ENCODE measurements at places on chromosomes 16 and 17.
A peak's percentile ranks its signal among the peaks of the same experiment; 100 is the strongest.

GRCh38 chr17:42459256-42459800 is 650 bp downstream of the ATP6V0A1 start:
- peak; percentile 46 for DNase-seq

- peak; percentile 89 for DNase-seq
Observed at GRCh38 chr16:58499615-58500351, at the start of gene NDRG4. Gene NDRG4 (plus strand): TSS chr16:58500143. CDS start chr16:58500249, 106 bp downstream.

GRCh38 chr17:15908378-15908777 is 36.6 kb upstream of the ADORA2B start:
- DNase-seq = no peak

GRCh38 chr17:13835151-13835550 is 233.4 kb upstream of the HS3ST3A1 start:
- DNase-seq = peak; percentile 31

GRCh38 chr16:83661656-83662055 is 146.1 kb upstream of the HSBP1 start:
- no peak for DNase-seq

- no peak for DNase-seq
Observed at GRCh38 chr17:69344939-69345338, 18.0 kb upstream of the ABCA5 start.

DNA sequence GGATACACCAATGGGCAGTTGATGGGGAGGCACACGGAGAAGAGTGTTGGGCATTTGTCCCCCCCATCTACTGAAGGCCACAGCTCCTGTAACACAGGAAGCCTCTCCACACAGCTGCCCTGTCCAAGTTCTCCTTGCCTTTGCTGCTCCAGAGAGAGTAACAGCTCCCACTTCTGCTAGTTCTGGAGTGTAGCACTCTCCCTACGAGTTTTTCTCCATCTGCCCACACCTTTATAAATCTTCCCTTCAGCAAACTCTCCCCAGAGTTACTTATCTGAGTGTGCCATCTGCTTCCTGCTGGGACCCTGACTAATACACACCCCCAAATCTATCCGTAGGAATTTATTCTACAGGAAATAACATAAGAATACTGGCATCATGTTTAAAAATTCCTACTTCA is 42.6 kb upstream of the ERN1 start:
- DNase-seq = no peak

GRCh38 chr16:52491216-52491615 is 55.7 kb downstream of the TOX3 start:
- DNase-seq = no peak

DNA sequence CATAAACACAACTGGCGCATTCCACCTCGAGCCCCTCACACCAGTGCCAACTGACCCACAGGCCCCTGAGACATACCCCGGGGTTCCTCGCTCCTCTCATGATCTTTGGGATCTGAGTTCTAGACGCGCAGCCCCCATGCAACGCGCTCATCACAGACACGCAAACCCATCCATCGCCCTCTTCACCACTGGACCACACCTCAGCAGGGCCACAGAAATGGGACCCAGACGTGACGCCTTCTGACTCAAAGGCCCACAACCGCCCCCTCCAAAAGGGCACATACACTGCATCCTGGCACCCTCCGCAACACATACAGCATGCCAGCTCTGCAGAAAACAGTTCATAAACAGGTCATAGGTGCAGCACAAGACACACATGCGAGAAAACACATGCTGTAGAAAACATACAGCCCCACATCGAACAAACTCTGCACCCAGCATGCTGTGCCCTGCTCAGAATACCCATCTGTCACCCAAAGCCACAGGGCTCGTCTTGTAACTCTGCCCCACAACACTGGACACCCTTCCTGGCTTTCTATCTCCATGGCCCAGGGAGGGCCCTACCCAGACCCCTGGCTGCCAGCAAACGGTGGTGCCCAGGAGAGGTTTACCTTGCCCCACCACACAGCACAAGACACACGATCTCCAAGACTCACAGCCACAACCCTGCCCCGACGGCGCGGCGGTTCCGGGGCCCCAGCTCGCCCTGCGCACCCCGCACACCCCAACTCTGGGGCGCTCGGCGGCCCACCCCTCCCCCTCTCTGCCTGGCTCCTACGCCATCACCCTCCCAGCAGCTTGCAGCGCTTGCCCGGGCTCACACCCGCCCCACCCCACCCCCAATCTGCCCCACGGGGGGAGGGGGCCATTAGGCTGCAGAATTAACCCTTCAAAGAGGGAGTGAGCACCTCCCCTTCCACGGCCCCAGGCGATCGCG is 887 bp downstream of the ZBTB4 start:
- DNase-seq = peak; percentile 50

DNA sequence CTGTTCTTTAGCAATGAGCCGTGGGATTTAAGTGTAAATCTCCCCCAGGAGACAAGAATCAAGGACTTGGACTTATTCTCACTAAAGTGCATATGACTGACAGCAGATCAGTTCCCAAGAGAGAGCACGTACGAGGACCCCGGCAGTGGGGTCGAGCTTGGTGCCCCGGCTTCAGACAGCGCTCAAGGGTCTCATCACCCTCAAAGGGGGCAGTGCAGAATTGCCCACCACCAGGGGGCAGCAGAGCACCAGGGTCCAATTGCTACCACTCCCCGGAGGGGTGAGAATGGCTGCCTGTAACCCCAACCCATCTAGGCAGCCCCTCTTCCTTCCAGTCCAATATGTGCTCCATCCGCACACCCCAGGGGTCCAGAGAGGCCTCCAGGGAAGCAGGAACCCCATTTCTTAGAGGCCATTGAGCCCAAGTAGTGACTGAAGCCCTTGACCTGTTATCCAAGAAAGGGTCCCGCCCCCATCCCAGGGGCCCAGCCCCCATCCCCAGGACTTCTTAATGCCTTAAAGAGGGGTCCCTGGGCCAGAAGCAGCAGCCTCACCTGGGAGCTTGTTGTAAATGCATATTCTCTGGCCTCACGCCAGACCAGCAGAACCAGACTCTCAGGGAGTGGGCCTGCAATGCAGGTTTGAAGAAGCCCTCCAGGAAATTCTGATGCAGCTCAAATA is 86.1 kb downstream of the ZDHHC7 start:
- DNase-seq = peak; percentile 27

DNA sequence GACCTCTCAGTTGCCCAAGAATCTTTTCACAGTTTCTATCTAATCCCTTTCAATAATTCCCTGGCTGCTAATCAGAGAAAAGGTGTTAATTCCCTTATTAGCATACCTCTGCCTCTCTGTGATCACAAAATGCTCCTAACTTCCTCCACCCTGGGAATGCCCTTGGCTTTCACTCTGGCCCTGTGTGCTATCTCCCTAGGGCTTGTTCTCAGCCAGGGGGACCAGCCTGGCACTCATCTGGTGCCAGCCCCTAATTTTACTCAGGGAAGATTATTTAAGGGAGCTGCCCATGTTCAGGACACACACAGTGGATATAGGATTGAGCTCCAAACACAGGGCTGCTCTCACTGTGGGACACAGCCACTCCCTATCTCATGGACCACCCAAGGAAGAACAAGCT is 225.2 kb downstream of the GRIN2A start:
- DNase-seq = no peak

- DNase-seq = no peak
Observed at GRCh38 chr17:31453896-31454295, 62.4 kb downstream of the RAB11FIP4 start.

DNA sequence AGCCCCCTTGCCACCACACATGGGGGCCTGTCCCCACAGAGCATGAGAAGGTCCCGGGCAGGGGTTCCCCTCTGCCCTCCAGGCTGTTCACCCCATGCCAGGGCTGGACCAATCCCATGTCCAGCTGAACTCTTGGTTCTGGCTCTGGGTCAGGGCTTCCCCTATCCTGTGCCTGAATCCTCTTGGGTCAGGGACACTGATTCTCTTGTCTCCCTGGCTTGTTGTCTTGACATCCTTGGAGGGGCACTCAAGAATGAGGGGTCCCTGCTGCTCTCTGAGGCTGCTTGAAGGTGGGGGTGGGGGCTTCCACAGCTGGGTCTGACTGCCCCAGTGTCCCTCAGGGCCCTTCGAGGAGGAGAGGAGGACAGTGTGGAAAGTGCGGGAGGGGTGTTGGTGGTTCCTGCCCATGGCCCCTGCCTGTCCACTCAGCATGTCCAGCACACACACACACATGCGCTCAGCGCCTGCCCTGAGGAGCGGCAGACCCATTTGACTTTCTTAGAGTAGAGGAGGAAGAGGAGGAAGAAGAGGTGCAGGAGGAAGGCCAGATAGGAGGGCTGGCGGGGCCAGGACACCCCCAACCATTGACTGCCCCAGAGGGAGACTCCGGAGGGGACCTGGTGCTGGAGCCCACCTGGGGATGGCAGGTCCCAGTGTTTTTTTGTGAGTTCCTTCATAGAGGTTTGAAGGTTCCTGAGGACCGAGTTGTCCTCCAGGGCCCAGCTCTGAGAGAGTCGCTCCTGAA is 47.0 kb downstream of the TNFRSF13B start:
- DNase-seq = no peak

- DNase-seq = peak; percentile 74
Observed at GRCh38 chr16:21263640-21264570, 14.2 kb downstream of the CRYM start.

DNA sequence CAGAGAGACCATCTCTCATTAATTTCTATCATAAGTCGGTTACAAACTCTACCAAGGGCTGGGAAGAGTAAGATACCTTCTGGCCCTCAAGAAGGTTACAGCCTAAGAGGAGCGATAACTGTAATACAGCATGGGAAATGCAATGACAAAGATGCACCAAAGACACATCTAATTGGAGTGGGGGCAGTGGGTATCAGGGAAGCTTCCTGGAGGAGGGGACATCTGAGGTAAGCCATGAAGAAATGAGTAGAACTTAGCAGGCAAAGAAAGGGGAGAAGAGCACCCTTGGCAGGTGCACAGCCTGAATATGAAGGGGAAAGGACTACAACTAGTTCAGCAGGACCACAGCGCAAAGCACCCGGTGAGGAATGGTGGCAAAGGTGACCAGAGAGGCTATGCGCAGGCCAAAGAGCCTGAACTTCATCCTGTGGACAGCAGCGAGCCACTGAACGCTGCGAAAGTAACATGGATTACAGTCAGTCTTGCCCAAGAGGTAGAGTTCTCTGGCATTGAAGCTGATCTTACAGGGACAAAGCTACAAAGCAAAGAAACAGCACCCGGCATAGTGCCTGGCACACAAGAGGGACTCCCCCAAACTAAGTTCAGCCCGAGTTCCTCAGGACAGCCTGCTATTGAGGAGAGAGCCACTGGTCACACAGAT is 2.8 kb downstream of the TBC1D10B start:
- no peak for DNase-seq

DNA sequence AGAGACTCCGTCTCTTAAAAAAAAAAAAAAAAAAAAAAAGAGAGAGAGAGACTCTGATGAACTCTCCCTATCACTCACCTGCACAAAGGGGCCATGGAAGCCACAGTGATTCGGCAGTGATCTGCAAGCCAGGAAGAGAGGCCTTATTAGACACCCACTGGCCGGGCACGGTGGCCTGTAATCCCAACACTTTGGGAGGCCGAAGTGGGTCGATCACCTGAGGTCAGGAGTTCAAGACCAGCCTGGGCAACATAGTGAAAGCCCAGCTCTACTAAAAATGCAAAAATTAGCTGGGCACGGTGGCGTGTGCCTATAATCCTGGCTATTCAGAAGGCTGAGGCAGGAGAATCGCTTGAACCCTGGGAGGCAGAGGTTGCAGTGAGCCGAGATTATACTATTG is 198.5 kb upstream of the WSCD1 start:
- DNase-seq = no peak

GRCh38 chr16:54090602-54091001 is 196.0 kb downstream of the IRX3 start:
- no peak for DNase-seq

- DNase-seq = peak; percentile 67
Observed at GRCh38 chr17:32142857-32143526, 690 bp downstream of the RHOT1 start.

DNA sequence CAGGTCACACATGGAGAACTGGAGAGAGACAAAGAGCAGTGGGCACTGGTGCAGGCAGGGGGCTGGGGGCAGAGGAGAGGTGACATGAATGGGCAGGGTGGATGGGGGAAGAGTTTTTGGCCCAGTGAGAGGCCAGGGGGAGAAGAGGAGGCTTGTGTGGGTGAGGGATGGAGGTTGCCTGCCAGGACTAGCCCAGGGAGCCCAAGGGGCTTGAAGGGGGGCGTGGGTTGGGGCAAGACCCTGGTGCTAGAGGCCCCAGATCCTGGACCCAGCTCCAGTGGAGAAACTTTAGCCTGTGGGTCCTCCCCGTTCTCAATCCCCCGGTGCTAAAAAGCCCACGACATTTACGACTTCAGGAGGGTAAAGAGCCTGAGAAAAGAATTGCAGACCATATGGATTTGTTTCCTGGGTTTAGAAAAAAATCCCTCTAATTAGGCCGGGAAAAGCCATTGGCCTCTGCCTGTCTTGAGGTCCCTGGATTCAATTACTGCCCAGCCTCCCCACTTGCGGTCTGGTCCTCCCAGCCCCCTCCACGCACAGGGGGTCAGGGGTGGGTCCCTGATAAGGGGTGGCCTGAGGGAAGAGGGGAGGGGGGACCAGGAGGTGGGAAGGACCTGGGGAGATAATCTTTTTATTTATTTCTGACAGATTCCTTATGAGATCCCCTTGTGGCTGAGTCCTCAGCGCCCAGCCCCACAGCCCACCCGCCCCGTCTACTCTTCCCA is 33.0 kb downstream of the NGFR start:
- no peak for DNase-seq

- DNase-seq = no peak
Observed at GRCh38 chr17:57627591-57627990, 117.5 kb downstream of the CCDC182 start.

DNA sequence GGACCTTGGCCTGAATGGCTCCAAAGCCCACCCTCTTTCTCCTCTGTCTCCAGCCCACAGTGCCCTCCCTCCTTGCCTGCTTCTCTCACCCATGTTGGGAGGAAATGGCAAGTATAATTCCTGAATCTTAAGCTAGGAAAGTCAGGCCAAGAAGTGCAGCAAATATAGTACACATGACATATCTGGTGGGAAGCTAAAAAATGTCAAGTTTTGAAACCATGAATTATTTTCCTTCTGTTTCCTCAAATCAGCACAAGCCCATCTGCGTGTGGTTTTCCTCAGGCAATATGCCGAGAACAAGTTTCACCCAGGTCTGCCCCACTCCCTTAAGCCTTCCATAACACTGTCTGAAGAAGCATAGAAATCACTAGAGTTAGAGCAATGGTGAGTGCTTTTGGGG is 502.8 kb upstream of the CDH11 start:
- DNase-seq = peak; percentile 21

DNA sequence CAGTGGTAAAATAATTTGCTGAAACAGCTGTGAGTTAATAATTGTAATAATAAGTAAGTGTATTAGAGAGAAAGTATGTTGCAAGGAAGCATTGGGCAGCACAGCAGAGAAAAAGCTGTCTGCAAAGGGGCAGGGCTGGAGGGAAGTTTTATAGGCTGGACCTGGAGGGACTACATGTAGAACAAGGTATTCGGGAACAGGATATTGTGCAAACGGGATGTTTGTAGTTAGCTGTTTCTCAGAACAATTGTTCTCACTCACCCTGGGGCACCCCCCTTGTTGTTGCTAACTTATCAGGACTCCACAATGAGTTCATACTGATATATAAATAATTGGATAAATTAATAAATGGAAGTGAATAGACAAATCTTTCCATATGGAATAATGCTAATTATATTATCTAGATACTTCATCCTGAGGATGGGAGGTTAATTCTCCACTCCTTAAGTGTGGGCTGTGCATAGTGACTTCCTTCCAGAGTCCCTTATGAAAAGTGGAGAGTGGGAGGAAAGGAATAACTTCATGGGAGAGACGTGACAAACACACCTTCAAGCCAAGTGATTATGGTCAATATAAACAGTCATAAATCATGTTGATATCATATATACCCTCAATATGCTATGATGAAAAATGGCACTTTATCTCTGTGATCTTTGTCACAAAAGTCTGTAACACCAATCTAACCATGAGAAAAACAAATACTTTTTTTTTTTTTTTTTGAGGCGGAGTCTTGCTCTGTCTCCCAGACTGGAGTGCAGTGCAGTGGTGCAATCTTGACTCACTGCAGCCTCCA is 85.4 kb downstream of the PPM1E start:
- no peak for DNase-seq

All from fibroblast of skin of scalp (primary cell).